ENCODE measurements at places on chromosomes 3 and 15.

GRCh38 chr3:179297971-179298725 lies 24.7 kb upstream of the ZNF639 start:
- DNase-seq = no peak
- no peak overlapping the region for H3K27ac ChIP-seq
- H3K4me3 ChIP-seq = no peak overlapping the region
- no peaks in the 10 kb centered on the region for H3K36me3 ChIP-seq

- no peak for DNase-seq
- H3K36me3 ChIP-seq = no peaks in the 10 kb centered on the region
- H3K4me1 ChIP-seq = no peaks in the 10 kb centered on the region
- H3K4me3 ChIP-seq = no peak overlapping the region
- no peak overlapping the region for H3K27ac ChIP-seq
These were observed 66.5 kb downstream of the DPH6 start for GRCh38 chr15:35479423-35479822.

DNA sequence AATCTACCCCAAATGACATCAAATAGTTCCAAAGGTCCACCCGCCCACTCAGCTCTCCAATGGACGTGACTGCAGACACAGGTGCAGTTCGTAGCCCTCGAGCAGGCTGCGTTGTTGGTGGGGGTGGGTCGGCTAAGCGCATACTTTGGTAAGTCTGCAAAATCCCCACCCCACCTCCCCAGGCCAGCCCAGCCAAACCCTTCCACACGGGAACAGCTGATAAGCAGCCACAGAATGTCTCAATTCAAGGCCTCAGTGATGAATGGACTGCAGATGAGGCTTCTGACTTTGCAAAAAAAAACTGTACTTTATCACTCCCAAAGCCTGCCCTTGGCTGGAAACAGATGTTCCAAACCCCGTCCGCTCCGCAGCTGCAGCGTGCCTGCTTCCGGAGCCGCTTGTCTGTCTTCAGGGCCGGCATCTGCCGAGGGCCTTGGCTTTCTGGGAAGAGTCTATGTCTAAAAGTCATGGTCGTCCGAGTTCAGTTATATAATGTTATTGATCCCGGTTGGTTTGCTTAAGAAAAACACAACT lies 38.2 kb downstream of the PCSK6 start:
- peak overlapping the region; percentile 24 for H3K27ac ChIP-seq
- no peaks in the 10 kb centered on the region for H3K36me3 ChIP-seq
- no peaks in the 10 kb centered on the region for H3K27me3 ChIP-seq
- no peaks in the 10 kb centered on the region for H3K4me1 ChIP-seq
- H3K4me3 ChIP-seq = no peak overlapping the region

- no peaks in the 10 kb centered on the region for H3K36me3 ChIP-seq
- DNase-seq = no peak
- H3K4me3 ChIP-seq = no peak overlapping the region
- H3K27me3 ChIP-seq = no peaks in the 10 kb centered on the region
- H3K27ac ChIP-seq = no peak overlapping the region
- H3K4me1 ChIP-seq = peaks cover 20% of the 10 kb centered on the region
These were observed 2.3 kb upstream of the FEM1B start for GRCh38 chr15:68275165-68275746.

DNA sequence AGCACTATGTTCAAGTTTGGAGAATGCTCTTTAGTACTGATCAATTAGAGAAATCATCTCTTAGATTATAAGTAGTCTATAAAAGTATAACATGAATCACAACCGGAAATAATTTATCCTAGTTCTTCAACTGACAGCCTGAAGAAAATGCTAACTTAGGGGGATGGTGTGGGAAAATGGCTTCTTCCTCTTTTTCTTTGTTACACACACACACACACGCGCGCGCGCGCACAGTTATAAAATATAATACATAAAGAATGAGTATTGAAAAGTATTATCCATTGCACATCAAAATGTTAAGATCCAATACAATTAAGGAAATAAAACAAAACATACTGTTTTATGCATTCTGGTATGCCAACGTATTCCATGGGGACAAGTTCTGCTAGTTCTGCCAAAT lies 11.2 kb upstream of the GTF2A2 start:
- peaks cover 42% of the 10 kb centered on the region for H3K36me3 ChIP-seq
- no peaks in the 10 kb centered on the region for H3K27me3 ChIP-seq
- no peak overlapping the region for H3K4me3 ChIP-seq
- no peak overlapping the region for H3K27ac ChIP-seq

- H3K4me3 ChIP-seq = no peak overlapping the region
- peaks cover 4% of the 10 kb centered on the region for H3K27me3 ChIP-seq
- no peaks in the 10 kb centered on the region for H3K36me3 ChIP-seq
- DNase-seq = no peak
These were observed 12.3 kb downstream of the BOC start for GRCh38 chr3:113223475-113224281.

- no peaks in the 10 kb centered on the region for H3K27me3 ChIP-seq
- H3K27ac ChIP-seq = no peak overlapping the region
- no peaks in the 10 kb centered on the region for H3K36me3 ChIP-seq
- no peaks in the 10 kb centered on the region for H3K4me1 ChIP-seq
These were observed 48.0 kb downstream of the B3GNT5 start for GRCh38 chr3:183300996-183301562.

DNA sequence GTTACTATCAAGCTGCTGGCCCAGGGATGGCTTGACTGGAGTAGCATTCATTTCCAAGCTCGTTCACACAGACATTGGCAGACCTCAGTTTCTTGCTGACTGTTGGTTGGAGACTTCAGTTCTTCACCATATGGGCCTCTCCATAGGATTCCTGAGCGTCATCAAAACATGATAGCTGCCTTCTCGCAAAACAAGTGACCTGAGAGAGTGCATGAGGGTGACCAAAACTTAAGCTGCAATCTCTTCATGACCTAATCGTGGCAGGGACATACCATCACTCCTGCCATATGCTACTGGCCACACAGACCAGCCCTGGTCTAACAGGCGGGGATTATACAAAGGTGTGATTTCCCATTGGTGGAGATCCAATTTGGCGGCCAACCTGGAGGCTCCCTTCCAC lies 46.0 kb upstream of the C3orf22 start:
- DNase-seq = no peak
- H3K27ac ChIP-seq = no peak overlapping the region
- H3K4me3 ChIP-seq = no peak overlapping the region
- H3K27me3 ChIP-seq = no peaks in the 10 kb centered on the region
- no peaks in the 10 kb centered on the region for H3K36me3 ChIP-seq

- H3K4me1 ChIP-seq = no peaks in the 10 kb centered on the region
- no peaks in the 10 kb centered on the region for H3K27me3 ChIP-seq
- no peak overlapping the region for H3K27ac ChIP-seq
- H3K36me3 ChIP-seq = no peaks in the 10 kb centered on the region
- H3K4me3 ChIP-seq = no peak overlapping the region
These were observed 350.3 kb downstream of the TUSC7 start for GRCh38 chr3:117059956-117060270.

GRCh38 chr3:82562896-82563295 lies 801.5 kb upstream of the GBE1 start:
- H3K4me3 ChIP-seq = no peak overlapping the region
- H3K27me3 ChIP-seq = no peaks in the 10 kb centered on the region
- H3K4me1 ChIP-seq = no peaks in the 10 kb centered on the region
- DNase-seq = no peak

GRCh38 chr3:21117370-21117769 lies 633.6 kb downstream of the ZNF385D start:
- no peak overlapping the region for H3K4me3 ChIP-seq
- H3K27ac ChIP-seq = no peak overlapping the region
- H3K36me3 ChIP-seq = no peaks in the 10 kb centered on the region
- no peaks in the 10 kb centered on the region for H3K4me1 ChIP-seq
- H3K27me3 ChIP-seq = no peaks in the 10 kb centered on the region

DNA sequence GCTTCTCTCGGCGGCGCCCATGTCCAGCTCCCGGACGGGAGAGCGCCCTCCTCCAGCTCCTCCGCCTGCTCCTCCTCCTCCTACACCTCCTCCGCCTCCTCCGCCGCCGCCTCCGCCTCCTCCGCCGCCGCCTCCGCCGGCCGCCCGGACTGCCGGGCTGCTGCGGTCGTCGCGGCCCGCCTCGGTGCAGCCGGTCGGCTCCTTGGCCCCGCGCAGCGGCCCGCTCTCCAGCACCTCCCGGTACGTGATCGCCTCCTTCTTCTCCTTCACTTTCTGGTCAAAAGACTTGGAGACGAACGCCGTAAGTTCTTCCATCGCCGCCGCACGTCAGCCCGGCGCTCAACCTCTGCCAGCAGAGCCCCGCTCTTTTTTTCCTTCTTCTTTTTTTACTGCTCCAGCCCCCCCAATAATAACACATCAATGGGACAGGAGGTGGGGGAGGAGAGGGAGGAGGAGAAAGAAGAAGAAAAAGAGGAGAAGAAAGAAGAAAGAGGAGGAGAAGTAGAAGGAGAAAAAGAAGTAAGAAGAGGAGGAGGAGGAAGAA lies 438 bp downstream of the SHOX2 start:
- no peak for DNase-seq
- H3K4me3 ChIP-seq = peak overlapping the region; percentile 27
- no peaks in the 10 kb centered on the region for H3K36me3 ChIP-seq

DNA sequence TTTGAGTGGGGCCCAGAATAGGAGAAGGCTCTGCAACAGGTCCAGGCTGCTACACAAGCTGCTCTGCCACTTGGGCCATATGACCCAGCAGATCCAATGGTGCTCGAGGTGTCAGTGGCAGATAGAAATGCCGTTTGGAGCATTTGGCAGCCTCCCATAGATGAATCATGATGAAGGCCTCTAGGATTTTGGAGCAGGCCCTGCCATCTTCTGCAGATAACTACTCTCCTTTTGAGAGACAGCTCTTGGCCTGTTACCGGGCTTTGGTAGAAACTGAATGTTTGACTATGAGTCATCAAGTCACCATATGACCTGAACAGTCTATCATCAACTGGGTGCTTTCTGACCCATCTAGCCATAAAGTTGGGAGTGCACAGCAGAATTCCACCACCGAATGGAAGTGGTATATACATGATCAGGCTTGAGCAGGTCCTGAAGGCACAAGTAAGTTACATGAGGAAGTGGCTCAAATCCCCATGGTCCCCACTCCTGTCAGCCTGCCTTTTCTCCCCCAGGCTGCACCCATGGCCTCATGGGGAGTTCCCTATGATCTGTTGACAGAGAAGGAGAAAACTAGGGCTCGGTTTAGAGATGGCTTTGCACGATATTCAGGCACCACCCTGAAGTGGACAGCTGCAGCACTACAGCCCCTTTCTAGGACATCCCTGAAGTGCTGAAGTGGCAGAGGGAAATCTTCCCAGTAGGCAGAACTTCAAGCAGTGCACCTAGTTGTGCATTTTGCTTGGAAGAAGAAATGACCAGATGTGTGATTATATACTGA lies 971.4 kb downstream of the MCTP2 start:
- no peak overlapping the region for H3K27ac ChIP-seq
- H3K27me3 ChIP-seq = no peaks in the 10 kb centered on the region
- no peak for DNase-seq
- H3K4me1 ChIP-seq = no peaks in the 10 kb centered on the region
- H3K36me3 ChIP-seq = no peaks in the 10 kb centered on the region

- DNase-seq = no peak
- no peak overlapping the region for H3K4me3 ChIP-seq
- no peaks in the 10 kb centered on the region for H3K4me1 ChIP-seq
- H3K27me3 ChIP-seq = no peaks in the 10 kb centered on the region
- no peaks in the 10 kb centered on the region for H3K36me3 ChIP-seq
These were observed 27.7 kb downstream of the HES1 start for GRCh38 chr3:194163697-194164096.

DNA sequence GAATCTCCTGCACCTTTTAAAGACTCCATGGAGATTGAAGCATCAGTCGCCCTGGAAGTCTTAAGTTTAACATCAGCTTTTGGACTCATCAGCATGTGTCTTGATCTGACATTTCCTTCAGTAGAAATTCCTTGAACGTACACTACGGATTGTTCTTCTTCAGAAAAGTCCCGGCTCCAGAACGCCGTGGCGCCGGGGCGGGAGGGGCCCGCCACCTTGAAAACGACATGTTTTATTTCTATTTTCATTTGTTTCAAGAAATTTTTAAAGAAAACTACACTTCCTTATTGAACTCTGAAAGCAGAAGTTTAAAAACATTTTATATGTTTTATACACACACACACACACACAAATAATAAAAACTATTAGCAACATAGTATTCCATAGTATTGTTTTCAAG lies 32.6 kb upstream of the RAP2B start:
- no peak overlapping the region for H3K4me3 ChIP-seq
- H3K36me3 ChIP-seq = no peaks in the 10 kb centered on the region
- DNase-seq = no peak
- no peaks in the 10 kb centered on the region for H3K27me3 ChIP-seq

DNA sequence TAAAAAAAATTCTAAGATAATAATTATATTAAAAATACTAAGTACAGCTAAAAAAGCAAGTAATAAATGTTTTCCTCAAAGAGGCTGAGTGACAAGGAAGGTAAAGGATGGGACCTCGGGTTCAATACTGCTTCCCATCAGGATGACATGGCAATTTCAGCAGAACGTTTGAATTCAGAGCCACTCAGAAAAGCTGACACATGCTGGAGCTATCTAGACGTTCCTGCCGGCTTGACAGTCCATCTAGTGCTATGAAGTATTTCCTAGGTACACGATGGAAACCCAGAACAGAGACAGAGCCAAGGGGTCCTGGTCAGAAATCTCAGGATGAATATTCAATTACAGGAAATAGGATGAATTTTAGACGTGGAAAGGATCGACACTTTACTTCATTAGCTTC lies 361.8 kb downstream of the FGF12 start:
- H3K4me3 ChIP-seq = no peak overlapping the region
- no peak for DNase-seq
- H3K36me3 ChIP-seq = no peaks in the 10 kb centered on the region
- no peaks in the 10 kb centered on the region for H3K27me3 ChIP-seq
- no peaks in the 10 kb centered on the region for H3K4me1 ChIP-seq
- H3K27ac ChIP-seq = no peak overlapping the region

GRCh38 chr15:31366169-31366734 lies 39.6 kb downstream of the KLF13 start:
- no peak for DNase-seq
- peaks cover 99% of the 10 kb centered on the region for H3K4me1 ChIP-seq
- H3K4me3 ChIP-seq = peak overlapping the region; percentile 44
- H3K27ac ChIP-seq = peak overlapping the region; percentile 33
- no peaks in the 10 kb centered on the region for H3K27me3 ChIP-seq
- H3K36me3 ChIP-seq = no peaks in the 10 kb centered on the region

DNA sequence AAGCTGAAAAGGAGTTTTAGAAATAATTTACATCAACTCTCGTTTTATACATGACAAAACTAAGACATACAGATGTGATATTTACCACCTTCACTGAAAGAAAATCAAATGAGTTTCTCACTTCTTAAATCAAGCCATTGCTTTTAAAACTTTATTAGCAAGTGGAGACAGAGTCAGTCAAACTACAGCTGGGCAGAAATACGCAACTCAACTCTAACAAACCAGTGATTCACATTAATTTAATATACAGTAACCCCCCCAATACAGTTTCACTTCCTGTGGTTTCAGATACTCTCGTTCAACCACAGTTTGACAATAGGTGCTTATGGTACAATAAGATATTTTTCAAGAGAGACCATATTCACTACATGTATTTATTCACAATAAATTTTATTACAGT lies 477.1 kb downstream of the MAGI1 start:
- DNase-seq = no peak
- no peaks in the 10 kb centered on the region for H3K27me3 ChIP-seq
- no peak overlapping the region for H3K4me3 ChIP-seq
